ENCODE measurements at places on chromosomes 3 and 15.

DNA sequence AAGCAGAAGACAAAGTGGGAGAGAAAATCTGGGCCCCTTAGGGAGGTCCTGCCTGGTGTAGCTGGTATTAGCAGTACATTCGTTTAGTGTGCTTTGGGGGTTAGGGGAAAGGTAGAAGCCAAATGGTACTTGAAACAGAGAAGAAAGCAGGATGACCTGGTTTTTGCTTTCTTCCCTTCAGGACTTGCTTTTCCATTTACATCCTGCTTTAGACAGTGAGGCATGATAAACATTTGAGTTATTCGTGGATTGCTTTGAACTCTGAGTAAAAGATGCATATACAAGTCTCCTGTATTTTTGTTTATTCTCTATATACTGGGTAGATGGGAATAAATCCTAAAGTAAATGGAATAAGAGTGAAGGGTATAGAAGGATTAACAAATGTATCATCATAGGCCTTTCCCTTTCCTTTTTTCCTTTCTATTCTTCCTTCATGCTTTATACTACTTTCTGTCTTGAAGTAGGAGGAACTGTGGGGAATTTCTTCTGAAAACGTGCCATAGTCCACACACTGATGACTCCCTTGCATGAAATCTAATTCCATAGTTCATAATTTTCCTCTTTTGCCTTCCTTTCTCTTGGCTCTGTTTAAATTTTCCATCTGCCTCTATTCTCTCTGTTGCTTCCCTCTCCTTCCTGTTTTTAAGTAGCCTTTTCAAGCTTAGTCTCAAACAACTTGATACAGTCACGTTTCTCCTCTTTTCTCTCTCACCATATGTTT lies 139.5 kb upstream of the RBMS3 start:
- no peak for DNase-seq

DNA sequence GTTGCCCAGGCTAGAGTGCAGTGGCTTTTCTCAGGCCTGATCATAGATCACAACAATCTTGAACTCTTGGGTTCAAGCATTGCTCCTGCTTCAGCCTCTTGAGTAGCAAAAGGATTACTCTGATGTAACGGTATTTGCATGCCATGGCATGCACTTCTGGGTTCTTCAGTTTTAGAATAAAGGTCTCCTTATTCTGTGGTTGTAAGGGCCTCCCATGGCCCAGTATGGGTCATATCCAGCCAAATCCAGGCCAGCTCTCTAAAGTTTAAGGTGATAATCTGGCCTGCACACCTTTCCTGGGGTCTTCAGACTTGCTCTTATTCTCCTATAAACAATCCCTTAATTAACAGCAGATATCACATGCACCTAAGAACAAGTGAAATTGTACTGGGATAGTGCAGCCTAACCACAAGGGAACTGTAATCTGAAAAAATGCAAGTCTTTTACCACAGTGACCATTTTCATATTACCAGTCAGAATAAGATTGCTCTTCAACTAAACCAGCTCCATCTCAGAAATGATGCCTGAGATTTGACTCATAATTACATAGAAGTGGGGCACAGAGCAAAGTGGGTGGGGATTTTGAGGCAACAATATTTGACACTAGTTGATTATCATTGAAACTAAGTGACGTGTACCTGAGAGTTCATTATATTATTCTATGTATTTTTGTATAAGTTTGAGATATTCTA lies 25.4 kb downstream of the COMMD2 start:
- DNase-seq: no peak

DNA sequence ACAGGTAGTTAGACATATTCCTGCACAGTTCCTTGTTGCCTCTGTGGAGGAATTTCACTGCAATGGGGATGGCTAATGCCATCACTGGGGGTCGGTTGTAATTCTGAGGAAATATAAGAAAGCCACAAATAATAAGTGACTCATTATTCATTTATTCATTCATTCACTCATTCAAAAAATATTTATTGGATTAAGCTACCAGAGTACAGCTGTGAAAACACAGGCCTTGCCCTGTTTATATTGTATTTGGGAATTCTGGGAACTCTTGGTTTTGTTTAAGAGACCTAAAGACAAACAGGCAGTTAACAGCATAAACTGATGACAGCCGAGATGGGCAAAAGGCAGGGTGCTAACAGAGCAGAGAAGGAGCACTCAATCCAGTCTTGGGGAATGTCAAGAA lies 23.6 kb downstream of the PTX3 start:
- peak; percentile 55 for DNase-seq

DNA sequence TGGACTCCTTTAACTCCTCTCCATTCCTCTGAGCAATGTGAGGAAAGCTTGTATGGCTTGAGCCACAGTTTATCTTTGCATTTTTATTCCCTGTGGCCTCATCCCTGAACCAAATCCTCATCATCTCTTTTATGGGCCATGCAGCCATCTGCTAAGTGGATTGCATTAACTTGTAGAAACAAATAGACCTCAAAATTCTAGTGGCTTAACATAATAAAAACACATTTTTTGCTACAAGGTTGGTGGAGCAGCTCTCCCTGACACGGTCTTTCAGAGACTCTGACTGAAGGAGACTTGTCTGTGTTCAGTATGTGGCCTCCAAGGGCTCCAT lies 135.3 kb downstream of the RPL22L1 start:
- DNase-seq: no peak

DNA sequence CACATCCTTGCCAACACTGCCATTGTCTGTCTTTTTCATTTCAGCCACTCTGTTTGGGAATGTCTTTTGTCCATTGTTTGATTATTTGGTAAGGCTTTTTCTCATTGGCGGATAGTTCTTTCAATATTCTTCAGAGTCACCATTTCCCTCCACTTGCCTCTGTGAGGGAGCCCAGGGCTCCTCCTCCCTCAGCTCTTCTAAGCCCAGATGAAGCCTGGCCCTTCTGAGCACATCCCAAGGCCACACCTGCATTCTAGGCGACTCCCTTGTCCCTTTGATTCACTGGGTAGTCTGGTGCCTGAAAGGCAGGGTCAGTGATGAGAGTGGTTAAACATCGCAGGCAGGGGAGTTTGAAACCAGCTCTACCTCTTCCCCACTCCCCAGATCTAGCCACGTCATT lies 12.4 kb upstream of the LTF start:
- no peak for DNase-seq

DNA sequence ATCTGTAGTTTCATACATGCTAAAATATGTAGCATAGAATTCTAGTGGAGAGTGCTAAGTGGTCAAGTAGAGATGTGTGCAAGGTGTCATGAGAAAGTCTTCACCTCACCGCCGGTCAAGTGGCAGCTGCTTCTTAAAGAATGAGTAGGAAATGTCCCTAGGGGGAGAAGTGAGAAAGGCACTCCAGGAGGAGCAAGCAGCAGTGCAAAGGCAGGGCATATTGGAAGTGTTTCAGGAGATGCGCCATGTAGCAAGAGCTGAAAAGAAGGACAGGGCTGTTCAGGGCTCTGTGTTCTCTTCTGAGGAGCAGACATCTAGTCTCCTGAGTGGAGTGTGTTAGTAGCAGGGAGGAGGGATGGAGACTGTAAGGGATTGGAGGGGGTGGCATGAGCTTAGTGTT lies 312.4 kb upstream of the SEMA6D start:
- DNase-seq: no peak

DNA sequence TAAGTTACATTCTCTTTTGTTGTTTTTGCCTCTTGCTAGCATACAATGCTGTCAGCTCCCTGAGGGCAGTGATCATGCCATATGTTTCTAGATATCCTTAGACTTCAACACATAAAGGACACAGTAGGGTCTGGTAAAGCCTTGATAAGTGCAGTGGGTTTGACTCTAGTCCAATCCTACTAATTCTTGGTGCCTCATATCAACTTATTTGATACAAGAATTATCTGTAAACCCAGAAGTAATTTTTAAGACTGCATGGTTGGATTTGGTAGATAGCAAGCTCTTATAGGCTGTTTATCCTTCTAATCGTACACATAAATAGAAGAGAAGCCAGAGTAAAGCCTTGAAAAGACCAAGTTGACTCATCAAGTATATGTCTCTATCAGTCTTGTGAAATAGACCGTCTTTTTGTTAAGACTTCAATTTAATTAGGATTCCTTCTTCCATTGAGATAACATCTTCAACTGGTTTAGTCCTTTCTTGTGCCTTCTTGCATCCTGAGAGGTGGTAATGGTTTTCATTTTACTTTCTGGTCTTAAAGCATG lies 265.6 kb upstream of the CDIN1 start:
- DNase-seq: no peak

DNA sequence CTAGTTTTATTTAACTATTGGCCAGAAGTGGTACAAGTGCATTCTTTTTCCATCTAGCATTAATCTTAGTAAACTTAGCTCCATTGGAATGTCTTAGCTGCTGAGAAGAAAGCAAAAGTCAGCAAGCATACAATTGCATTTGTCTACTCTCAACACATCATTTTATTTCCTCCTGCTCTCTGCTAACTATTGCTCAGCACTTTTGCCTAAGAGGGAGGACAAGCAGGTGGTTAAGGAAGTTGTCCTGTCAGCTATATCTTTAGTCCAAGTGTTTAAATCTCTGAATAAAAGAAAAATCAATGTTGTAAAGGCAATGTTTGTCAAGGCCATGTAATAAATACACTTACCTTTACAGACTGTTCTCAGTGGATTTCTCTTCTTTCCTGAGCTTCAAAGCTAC lies 51.0 kb downstream of the FHIT start:
- DNase-seq: peak; percentile 19

DNA sequence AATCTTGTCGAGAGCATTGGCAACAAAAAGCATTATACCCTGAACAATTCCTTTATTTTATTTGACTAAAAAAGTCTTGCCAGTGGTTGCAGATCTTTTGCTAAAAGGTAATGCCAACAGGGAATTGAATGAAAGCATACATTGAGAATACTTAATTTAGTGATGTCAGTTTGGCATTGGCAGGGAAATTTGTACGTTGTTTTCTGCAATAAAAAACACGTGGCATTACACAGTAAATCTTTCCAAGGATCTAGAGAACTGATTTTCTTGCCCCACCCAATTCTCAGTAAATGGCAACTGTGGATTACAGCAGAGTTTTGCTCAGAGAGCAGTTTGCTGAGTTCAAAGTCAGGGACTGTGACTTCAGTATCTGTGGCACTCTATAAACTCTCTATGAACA lies 38.3 kb upstream of the IGSF10 start:
- DNase-seq: no peak

GRCh38 chr15:42608110-42608531 lies 32.7 kb downstream of the STARD9 start:
- peak; percentile 88 for DNase-seq

DNA sequence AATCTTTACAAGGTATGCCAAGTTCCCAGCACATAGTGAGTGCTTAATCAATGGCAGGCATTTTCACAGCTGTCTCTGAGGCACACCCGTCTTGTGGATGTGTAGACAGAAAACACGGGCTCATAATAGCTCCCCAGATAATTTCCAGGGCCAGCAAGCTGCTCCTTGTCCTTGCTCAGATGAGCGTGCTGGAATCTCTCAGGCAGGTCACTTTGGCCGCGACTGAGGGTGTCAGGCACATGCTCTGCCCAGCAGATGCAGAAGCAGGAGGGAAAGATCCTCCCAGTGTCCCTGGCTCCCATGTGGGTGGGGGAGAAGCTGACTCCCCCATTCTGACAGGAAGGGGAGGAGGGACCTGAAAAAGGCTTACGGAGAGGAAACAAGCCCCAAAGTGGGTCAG lies 35.6 kb upstream of the SLC6A1 start:
- DNase-seq: no peak

GRCh38 chr3:39521456-39521855 lies 54.0 kb downstream of the MOBP start:
- no peak for DNase-seq

GRCh38 chr3:140268103-140268502 lies 333.1 kb downstream of the CLSTN2 start:
- DNase-seq: no peak

DNA sequence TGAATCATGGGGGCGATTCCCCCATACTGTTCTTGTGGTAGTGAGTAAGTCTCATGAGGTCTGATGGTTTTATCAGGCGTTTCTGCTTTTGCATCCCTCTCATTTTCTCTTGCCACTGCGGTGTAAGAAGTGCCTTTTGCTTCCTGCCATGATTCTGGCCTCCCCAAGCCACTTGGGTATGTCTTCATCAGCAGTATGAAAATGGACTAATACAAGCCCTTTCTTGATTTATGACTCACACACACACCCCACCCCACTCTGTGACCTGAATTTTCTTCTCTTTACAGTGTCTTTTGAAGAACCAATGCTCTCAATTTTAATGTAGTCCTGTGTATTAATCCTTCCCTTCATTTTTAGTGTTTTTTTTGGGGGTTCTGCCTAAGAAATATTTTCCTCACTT lies 244.8 kb downstream of the PLCL2 start:
- no peak for DNase-seq

DNA sequence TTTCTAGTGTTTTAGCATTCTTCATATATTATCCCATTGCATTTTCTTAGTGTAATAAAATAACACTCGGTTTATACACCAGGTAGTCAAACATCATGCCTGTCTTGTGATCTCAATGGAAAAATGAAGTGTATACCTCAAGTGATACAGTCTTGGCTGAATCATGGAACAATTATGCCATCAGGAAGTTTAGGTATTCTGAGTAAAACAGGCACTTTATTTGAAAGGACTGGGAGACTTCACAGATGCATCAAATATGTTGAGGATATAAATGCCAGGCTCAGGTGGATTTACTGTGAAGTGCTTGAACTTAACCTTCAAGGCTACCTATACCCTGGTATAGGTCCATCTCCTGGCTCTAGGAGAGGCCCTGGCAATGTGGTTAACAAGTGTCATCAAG lies 8.5 kb downstream of the TGFBR2 start:
- DNase-seq: peak; percentile 63

GRCh38 chr3:127228866-127229265 lies 35.9 kb downstream of the PRR23E start:
- no peak for DNase-seq

DNA sequence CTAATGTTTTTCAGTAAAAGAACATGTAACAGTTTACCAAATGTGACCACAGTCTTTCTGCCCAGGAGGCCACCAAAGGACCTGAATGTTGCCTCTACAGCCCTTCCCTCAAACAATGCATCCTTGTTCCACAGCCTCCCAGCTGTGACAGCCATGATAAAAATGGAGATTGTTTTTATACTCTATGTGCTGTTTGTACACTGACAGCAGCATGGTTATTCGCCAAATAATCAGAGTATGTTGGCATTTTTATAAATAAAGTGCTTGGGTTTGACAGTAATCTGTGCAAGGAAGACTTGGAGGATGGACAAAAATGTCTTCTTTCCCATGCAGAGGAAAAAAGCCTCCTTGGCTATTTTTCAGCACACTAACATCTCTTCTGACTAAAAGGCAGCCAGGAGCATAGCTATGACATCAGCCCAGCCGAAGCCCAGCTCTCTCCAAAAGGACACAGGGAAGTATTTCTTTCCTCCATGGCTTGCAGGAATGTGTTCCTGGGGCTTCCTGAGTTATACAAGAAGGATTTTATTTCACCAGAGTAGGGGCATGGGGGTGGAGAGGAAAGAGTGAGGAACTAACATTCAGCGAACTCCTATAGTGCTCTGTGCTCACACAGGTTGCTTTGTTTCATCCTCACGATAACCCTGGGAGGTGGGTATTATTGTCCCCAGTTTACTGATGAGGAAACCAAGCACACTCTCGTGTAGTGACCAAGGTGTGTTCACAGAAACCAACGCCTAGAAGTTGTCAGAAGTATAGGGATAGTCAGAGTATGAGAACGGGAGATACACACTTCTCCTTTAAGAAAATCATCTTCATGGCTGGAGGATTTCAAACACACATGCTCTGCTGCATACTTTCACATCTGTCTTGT lies 339.7 kb downstream of the MECOM start:
- DNase-seq: peak; percentile 72
